ENCODE measurements at places on chromosomes 12 and 14.

- no peak for DNase-seq
Measured at GRCh38 chr14:74977901-74978385, 22.5 kb upstream of the PGF start.

GRCh38 chr14:84483072-84483420 is 1046.9 kb upstream of the FLRT2 start:
- no peak for DNase-seq

DNA sequence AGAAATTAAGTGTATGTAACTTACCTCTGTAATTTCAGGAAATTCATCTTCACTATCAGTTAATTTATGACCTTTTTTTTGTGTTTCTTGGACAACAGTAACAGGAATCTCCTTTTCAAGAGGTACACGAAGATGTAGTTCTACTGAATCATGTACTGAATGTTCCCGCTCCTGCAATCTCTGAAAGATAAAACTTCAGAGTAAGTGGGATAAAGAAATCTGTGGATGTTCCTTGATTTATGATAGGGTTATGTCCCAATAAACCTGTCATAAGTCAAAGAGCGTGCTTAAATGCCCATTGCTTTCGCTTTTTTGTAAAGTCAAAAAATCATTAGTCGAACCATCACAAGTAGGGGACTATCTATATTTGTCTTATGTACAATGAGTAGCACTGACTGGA is 40.8 kb downstream of the SENP1 start:
- DNase-seq, result no peak

DNA sequence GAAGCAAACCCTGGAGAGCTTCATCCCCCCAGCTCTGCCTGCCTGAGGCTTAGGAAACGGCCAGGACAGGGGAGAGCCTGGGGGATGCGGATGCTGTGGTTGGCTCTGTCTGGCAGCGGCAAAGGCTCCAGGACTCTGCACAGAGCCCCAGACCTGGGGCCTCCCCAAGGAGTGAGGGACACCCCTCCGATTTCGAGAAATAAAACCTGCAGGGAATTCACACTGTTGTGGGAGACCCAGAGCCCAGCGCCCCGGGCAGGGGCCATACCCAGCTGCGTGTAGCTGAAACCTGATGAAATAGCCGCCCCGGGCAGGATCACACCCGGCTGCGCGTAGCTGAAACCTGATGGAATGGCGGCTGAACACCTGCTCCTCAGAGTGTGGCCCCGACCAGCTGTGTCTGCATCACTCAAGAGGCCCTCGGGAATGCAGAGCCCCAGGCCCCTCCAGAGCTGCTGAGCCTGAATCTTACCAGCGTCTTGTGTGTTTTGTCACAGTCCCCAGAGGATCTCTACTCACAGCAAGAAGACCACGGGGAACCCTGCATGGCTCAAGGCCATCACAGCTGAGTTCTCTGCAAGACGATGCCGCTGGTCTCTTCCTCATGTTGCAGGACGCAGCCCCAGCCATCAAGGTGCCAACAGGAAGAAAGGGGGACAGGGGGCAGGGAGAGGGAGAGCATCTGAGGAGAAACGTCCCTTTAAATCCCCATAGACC is 46.5 kb upstream of the GALNT9 start:
- no peak for DNase-seq

GRCh38 chr12:25041006-25041741 is 92.3 kb upstream of the BCAT1 start:
- no peak for DNase-seq

- no peak for DNase-seq
Measured at GRCh38 chr12:50934371-50934851, 17.9 kb upstream of the HIGD1C start.

GRCh38 chr14:21498540-21499526 is 12.3 kb downstream of the METTL3 start:
- DNase-seq, result peak; percentile 65

- peak; percentile 27 for DNase-seq
Measured at GRCh38 chr12:14810953-14811483, 3.0 kb downstream of the SMCO3 start.

GRCh38 chr12:94150240-94151121 is 2.1 kb downstream of the PLXNC1 start:
- no peak for DNase-seq
